ENCODE measurements at places on chromosomes 2 and 18.
A peak's percentile ranks its signal among the peaks of the same experiment; 100 is the strongest.

DNA sequence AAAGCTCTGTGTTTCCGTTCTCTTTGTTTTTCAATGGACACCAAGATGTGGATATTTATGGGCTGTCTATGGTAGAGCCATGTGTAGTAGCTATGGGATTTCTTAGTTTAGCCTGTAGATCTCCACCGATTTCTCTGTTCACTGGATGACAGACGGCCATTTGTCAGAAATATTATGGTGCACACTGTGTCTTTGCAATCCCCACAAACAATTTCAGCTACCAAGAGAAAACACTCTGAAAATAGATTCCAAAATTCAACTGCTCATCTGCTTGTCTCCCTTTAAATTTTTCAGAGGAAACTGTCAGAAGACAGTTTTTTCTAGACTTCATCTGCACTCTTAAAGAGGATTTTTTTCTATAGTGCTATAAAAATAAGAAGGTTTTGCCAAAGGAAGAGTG lies 166.8 kb downstream of the CD226 start:
- DNase-seq: no peak

- DNase-seq: no peak
Observed at GRCh38 chr2:96470636-96471035, 34.5 kb downstream of the NEURL3 start.

GRCh38 chr2:38013158-38013752 lies 62.7 kb downstream of the CYP1B1 start:
- DNase-seq: no peak

DNA sequence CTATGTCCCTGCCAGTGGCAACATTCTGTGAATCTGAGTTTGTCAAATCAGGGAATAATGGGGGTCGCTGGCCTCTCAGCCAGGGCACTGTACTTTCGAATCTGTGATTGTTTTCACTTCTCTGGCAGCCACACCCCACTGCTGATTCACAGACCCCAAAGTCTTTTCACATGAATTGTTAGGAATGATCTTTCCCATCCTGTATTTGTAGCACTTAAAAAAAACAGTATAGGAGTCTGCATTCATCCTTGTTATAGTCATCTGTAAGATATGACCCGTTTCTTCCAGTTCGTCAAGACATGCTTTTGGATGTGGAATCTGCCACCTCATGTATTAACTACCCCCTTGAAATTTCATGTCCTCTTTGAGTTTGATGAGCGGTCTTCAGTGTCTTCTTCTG lies 928 bp downstream of the NAGK start:
- no peak for DNase-seq

GRCh38 chr2:6475155-6475940 lies 390.4 kb downstream of the CMPK2 start:
- DNase-seq: no peak

GRCh38 chr18:47280121-47280520 lies 28.7 kb upstream of the SKOR2 start:
- no peak for DNase-seq

GRCh38 chr2:237723602-237724001 lies 75.0 kb upstream of the RBM44 start:
- DNase-seq: peak; percentile 43

DNA sequence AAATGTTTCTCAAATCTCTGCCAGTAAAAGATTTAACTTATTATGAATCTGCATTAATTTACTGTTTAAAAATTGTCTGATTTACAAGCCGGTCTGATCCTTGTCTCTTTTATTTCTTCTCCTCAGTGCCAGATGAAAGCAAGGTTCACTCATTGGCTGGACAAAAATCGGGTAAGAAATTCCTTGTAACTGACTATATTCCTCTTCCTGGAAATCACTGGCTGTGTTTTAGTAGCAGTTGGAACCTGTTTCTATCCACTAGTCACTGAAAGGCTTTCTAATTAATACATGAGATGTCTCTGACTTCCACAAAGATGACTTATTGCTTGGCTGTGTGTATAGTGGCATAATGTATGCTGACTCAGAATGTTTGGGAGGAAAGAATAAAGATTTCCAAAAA lies 436.6 kb upstream of the NRP2 start:
- no peak for DNase-seq

- no peak for DNase-seq
Observed at GRCh38 chr2:9736021-9736420, 105.2 kb upstream of the YWHAQ start.

DNA sequence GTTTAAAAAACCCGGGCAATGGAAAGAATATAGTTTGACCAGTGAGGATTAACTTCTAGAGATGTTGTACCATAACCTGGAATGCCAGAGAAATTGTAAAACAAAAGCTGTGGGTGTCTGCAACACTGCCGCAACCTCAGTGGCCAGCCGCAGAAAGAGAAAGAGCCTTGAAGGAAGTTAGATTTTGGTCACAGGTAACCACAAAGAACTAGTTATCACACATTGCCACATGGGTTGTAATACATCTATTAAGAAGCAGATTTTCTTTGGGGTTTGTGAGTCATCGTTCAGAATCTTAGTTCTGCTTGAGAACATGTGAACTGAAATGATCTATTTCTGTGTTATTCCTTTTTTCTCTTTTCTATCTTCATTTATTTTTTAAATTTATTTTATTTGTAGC lies 222.9 kb upstream of the AGAP1 start:
- no peak for DNase-seq

- no peak for DNase-seq
Observed at GRCh38 chr2:121263996-121264715, 20.8 kb downstream of the TFCP2L1 start.

- DNase-seq: no peak
Observed at GRCh38 chr2:232647261-232647660, 13.9 kb downstream of the EFHD1 start.

- no peak for DNase-seq
Observed at GRCh38 chr18:6161549-6161948, 253.2 kb downstream of the L3MBTL4 start.

- no peak for DNase-seq
Observed at GRCh38 chr2:138777996-138778395, 2.2 kb downstream of the NXPH2 start.

- DNase-seq: no peak
Observed at GRCh38 chr2:191325651-191326365, 80.6 kb downstream of the MYO1B start.

DNA sequence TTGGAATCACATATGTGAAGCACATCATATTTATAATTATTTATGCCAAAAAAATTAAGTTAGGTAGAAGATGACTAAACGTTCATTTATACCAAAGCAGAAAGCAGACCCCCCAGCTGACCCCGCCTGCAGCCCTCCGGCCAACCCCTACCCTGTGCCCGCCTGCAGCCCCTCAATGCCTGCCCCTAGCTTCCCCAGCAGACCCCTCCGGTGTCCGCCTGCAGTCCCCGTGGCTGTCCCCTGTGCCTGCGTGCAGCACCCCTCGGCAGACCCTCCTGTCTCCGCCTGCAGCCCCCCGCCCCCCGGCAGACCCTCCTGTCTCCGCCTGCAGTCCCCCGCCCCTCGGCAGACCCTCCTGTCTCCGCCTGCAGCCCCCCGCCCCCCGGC lies 136.2 kb downstream of the NFATC1 start:
- DNase-seq: no peak

DNA sequence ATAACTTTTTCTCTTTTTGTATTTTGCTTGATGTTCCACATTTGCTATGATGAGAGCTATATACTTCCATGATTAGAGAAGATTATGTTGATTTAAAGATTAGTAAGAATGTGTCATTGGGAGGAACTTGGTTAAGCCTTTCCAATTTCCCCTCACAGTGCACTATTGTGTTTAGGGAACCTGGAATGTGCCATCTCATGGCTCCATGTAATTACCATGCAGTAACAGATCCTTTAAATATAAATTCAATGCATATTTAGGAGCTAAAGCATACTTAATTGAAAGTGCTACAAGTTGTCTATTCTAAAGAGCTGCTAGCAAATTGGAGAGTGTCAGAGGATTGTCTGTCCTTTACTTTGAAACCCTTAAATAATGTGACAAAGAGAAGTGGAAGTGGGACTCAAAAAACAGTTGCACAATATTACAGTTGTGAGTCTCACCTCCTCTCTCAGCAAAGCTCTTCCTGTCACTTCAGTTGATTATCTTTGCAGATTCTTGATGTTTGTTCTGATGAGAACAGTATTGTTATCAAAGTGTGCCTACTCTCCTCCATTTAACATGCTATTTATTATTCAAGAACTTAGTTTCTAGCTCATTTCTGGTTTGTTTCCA lies 1162.7 kb upstream of the ZEB2 start:
- DNase-seq: no peak

DNA sequence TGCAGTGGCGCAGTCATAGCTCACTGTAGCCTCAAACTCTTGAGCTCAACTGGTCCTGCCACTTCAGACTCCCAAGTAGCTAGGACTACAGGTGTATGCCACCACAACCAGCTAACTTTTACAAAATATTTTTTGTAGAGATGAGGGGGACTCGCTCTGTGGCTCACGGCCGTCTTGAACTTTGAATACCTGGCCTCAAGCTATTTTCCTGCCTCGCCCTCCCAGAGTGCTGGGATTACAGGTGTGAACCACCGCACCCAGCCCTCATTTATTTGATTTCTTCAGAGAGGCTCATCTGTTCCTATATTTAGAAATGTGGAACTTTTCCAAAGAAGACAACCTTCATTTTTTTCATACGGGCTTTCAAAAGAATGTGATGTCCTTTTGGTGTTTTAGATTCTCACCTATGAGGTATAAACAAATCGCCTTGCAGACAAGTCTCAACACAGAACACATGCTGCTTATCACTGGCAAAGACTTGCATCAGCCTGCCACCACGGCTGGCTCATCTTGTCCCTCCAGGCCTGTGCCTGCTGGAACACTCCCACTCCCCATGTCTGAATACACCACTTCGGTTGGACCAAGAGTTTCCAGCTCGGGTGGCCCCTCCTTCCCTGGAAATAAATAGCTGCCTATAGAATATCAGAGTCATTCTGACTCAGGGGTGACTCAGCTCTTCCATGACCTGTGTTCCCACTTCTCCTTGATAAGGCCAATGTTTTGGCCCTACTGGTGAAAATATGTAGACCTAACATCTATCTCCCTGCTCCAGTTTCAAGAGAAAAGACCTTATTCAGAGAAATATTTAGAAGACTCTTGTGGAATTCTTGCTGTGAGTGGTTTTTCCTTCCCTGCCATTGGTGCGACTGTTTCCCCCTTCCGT lies 202.6 kb downstream of the TGIF1 start:
- DNase-seq: no peak

DNA sequence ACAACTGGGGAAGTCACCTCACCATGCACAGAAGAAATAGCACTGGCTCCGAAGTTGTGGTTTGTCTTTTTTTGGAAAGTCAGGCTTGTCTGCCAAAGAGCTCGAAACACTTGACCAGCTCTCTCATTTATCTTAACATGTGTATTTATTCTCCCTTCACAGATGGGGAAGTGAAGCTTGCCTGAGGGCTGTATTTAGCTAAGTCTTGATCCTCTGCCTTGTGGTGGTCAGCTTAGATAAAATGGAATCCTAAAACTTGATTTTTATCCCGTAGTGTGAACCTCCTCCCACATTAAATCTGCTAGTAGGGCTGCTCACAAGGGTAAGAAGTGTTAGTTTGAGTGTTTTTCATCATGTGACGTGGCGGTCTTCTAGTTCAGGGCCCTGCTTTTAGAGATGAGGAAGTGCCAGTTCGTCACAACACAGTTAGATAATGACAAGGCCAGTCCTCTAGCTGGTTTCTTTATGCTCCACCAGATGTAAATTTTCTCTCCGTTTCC lies 89.7 kb downstream of the TMEM247 start:
- no peak for DNase-seq

DNA sequence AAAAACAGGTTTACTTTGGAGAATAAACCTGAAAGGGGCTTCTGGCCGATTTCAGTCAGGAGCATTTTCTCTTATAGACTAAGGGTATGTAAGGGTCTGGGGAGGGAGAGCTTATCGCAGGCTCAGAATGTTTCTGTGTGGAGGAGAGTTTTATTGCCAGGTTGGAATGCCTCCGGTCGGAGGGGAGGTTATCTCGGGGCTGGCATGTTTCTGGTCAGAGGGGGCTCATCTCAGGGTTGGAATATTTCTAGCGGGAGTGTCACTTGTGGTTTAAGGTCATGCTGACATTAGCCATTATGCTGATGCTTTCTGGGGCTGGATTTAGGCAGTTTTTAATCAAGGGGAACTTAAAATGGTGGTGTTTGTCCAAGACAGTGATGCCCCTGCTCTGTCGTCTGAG lies 333.6 kb downstream of the METTL4 start:
- no peak for DNase-seq

DNA sequence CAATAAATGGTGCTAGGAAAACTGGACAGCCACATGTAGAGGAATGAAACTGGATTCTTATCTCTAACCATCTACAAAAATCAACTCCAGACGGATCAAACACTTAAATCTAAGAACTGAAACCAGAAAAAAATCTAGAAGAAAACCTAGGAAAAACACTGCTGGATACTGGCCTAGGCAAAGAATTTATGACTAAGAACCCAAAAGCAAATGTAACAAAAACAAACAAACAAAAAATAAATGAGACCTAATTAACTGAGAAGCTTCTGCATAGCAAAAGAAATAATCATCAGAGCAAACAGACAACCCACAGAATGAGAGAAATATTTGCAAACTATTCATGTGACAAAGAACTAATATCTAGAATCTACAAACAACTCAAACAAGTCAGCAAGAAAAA lies 314.0 kb upstream of the REV1 start:
- no peak for DNase-seq

- no peak for DNase-seq
Observed at GRCh38 chr18:32868406-32868805, 95.6 kb upstream of the KLHL14 start.

- DNase-seq: no peak
Observed at GRCh38 chr2:148162871-148163270, 142.0 kb downstream of the MBD5 start.

GRCh38 chr2:68740400-68740914 lies 5.8 kb downstream of the ARHGAP25 start:
- no peak for DNase-seq

DNA sequence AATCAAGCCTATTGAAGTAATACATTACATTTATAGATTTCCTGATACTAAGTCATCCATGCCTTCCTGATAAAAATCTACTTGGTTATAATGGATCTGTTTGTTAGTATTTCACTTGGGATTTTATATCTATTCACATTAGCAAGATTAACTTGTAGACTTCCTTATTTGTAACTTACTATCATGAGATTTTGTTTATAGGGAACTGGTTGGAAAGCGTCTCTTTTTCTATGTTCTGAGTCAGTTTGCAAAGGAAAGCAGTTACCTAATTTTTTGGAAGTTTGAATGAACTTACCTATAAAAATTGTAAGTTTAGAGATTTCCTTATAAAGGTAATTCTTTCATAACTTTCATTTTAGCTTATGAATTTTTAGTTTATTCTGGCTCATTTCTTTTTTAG lies 141.4 kb downstream of the SMAD7 start:
- DNase-seq: no peak

DNA sequence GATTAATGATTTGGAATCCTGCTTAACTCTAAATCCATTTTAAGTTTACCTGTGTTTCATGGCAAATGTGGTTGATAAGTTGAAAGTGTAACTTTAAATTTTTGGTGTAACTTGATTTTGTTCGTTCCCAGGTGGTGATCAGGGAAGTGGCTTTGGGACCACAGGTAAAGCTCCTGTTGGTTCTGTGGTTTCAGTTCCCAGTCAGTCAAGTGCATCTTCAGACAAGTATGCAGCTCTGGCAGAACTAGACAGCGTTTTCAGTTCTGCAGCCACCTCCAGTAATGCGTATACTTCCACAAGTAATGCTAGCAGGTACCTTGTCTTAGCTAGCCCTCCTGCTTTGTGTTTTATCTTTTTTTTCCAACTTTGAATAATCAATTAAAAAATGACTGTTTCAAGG lies 62.8 kb downstream of the AGFG1 start:
- DNase-seq: no peak

- no peak for DNase-seq
Observed at GRCh38 chr2:9168821-9169221, 37.8 kb upstream of the ASAP2 start.

All from D721Med (cell line).